ENCODE measurements at places on chromosomes 2 and 18.

DNA sequence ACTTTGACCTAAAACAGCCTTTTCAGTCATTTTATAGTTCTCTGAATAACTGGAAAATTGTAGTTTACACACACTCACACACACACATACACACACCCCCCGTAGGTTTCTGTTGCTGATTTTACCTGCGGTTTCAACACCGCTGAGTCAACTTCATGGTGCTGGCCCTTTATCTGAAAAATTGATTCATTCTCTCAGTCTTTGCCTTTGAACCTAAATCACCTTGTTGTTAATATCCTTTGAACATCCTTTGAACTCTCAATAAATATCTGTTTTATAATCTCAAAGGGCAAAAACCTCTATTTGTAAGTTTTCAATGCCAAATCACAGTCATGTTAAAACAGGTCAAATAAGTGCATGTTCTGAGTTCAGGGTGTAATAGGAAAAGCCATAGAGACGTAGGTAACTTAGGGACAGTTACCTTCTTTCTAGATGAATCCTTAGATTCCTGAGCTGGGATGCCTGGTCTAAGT lies 109.0 kb upstream of the BZW1 start:
- peak; percentile 71 for DNase-seq

GRCh38 chr2:229249536-229249935 lies 21.6 kb downstream of the PID1 start:
- no peak for DNase-seq

GRCh38 chr2:220767591-220768255 lies 804.4 kb downstream of the EPHA4 start:
- DNase-seq = no peak

- DNase-seq = no peak
Measured at GRCh38 chr18:23186781-23187180, 51.5 kb downstream of the CABLES1 start.

DNA sequence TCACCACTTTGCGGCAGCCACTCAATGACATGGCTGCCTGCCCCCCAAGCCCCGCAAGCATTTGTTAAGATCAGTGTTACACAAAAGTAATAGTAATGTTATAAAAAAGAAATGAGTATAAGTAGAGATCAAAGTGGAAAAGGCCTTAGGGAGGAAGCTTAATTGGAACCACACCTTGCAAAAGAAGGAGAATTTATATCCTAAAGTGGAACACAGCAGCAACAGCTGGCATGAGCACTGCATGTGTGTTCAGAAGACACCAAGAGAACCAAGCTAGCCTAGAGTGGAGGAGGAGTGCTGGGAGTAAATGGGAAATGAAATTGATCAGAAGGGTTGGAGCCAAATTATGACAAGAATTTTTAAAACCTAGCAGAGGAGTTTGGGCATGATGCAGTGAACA lies 73.1 kb upstream of the STK17B start:
- no peak for DNase-seq

DNA sequence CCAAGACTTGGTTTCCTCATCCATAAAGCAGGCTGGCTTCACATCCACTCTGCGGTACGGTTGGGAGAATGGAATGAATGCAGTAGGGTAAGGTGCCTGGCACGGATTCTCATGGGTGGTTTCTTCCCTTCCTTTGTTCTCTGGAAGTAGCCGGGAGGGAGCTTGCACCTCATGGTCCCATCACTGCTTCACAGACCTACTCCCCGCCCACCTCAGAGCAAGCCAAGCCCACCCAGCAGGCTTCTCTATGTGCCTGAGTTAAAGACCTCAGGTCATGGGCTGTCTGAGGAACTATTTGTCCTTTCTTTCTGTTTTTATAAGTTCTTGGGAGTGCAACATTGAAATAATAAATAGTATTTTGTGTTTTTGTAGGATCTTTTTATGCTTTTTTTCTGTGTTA lies 3.5 kb downstream of the DCDC2C start:
- DNase-seq = no peak

- DNase-seq = peak; percentile 64
Measured at GRCh38 chr2:43218702-43219382, 7.6 kb downstream of the ZFP36L2 start.

- DNase-seq = no peak
Measured at GRCh38 chr18:58190842-58191530, 147.0 kb downstream of the NEDD4L start.

DNA sequence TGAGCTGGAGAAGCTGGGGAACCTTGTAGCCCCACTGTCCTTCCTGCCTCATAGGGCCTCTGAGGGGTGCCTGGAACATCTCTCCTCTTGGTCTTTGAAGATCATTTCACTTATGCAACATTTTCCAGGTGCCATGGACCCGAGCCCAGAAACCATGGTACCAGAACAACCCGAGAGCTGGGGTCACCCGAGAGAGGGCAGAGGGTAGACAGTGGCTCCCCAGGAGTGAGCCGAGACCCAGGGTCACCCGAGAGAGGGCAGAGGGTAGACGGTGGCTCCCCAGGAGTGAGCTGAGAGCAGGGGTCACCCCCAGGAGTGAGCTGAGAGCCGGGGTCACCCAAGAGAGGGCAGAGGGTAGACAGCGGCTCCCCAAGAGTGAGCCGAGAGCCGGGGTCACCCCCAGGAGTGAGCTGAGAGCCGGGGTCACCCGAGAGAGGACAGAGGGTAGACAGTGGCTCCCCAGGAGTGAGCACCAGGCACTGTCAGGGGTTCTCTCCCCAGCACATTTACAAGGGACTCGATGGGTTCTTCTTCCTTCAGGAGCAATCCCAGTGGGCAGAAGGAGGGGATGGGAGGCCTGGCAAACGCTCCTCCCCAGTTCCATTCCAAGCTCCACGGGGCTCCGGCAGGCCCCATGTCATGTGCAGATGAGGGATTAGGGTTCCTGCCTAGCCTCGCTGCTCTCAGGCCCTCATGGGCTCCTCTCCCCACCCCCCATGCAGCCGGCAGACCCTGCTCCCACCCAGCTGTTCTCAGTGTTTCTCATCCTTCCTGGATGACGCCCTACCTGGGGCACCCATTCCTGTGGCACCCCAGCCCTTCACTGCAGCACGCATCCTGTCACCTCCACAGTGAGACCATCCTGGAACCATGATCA lies 163.5 kb downstream of the RTP5 start:
- no peak for DNase-seq

GRCh38 chr2:58107803-58108710 lies 61.5 kb downstream of the VRK2 start:
- no peak for DNase-seq

DNA sequence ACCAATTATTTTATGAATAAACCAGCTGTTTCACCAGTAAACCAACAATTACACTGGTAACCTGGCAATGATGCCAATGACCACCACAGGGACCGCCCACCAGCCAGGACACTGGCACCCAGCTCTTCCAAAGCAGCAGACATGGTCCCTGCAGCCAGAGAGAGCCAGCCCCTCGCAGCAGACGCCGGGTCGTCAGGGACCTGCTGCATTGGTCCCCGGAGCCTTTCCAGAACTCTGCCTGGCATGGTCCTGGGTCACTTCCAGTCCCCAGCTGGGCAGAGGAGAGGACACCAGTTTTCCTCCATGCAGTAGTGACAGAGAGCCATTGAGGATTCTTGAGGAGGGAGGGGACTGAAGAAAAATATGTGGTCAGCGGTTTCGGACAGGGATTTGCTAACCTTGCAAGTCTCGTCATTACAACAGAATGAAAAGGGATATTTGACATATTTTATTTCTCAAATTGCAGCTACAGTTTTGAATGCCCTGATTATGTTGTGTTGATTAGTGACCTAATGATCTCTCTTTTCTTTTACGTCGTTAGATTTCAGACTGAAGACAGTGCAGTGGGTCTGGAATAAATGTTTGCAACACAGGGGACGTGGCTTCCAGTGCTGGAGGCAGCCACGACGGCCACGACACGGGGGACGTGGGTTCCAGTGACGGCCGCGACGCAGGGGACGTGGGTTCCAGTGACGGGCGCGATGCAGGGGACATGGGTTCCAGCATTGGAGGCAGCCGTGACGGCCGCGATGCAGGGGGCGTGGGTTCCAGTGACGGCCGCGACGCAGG lies 154.5 kb downstream of the TPO start:
- DNase-seq = no peak

- no peak for DNase-seq
Measured at GRCh38 chr2:200321780-200322534, 15.5 kb downstream of the SPATS2L start.

Measured in activated naive CD4-positive, alpha-beta T cell treated with Interleukin-2 at 50 U/mL for 16 hours (primary cell).